ENCODE measurements at places on chromosomes 2 and 18. TPM values are rescaled to one million over a fixed set of nuclear protein-coding genes. Genes with fewer than 3 reads are reported as not detected.
A peak's percentile ranks its signal among the peaks of the same experiment; 100 is the strongest.

DNA sequence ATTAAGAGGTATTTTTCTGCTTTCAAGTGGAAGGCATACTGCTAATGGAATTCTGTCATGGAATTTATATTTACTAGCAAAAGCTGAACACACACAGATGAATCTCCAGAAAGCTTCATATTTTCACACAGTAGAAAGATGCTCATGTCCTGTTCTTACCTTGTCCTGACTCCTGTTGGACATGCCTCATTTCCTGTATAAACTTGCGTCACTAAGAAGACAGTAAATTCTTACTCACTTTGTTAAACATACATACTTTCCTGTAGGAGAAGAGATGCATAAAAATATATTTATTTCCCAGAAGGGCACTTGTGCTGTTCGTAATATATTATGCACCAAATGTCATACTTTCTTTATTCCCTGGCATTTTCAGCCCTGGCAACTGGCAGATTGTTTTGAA lies 238.3 kb upstream of the RASGRP3 start:
- DNase-seq: no peak
- H3K36me3 ChIP-seq: 0 out of 2 replicates have a peak, but pooled peaks cover 2% of the 10 kb centered on the region
- H3K4me3 ChIP-seq: no peak overlapping the region
- no peak overlapping the region for H3K27ac ChIP-seq
- H3K27me3 ChIP-seq: no peaks in the 10 kb centered on the region

DNA sequence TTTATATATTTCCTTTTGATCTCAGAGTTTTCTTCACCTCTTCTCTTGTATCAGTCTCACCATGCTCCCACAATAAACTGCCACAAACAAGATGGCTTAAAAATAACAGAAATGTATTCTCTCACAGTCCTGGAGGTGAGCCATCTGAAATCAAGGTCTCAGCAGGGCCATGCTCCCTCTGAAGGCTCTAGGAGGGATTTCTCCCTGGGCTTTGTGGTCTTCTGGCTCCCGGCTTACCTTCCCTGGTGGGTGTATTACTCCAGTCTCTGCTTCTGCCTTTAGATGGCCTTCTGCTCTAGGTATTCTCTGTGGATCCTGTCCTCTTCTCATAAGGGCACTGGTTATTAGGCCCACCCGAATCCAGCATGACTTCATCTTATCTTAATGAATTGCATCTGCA lies 994.7 kb upstream of the POU3F3 start:
- no peaks in the 10 kb centered on the region for H3K36me3 ChIP-seq
- no peak for DNase-seq
- H3K4me3 ChIP-seq: no peak overlapping the region
- H3K4me1 ChIP-seq: no peaks in the 10 kb centered on the region
- H3K27ac ChIP-seq: no peak overlapping the region

- no peaks in the 10 kb centered on the region for H3K27me3 ChIP-seq
- no peak for DNase-seq
- no peaks in the 10 kb centered on the region for H3K4me1 ChIP-seq
- no peak overlapping the region for H3K4me3 ChIP-seq
- H3K27ac ChIP-seq: no peak overlapping the region
These were observed 1.9 kb downstream of the CDH20 start for GRCh38 chr18:61334951-61335683.

DNA sequence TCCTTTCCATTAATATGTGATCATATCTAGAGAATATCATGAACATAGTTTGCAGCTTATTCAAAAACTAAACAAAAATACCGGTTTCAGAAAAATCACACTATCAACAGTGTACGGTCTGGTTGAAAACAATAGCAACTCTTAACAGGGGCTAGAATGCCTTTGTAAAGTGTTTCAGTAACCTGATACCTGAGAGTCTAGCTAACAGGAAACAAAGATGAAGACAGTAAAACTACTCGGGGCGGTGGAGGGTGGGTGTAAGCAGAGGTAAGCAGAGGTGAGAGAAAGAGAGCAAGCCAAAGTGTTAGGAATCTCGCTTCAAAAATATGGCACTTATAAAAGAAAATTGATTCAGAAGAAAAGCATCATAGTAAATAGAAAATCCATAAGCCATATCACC lies 109.0 kb upstream of the RGPD4 start:
- no peaks in the 10 kb centered on the region for H3K4me1 ChIP-seq
- no peaks in the 10 kb centered on the region for H3K27me3 ChIP-seq

RASGRP3 gene
- total RNA-seq: 2.0 TPM

DNA sequence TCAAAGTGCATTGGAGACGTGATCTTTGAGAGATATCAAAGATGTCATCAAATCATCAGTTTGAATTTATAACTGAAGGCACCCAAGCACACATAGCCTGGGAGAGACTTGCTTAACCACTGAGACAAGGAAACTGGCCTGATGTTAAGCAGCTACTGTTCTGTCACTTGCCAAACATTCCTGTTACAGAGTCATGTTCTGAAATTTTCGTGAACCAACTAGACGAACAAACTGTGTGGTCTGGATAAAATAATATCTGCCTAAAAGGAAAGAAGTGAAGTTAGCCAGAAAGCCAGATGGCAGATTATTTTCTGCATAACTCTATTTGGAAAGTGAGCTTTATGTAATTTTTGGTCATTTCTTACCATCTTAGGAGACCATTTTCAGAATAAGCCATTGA lies 51.4 kb downstream of the SPATS2L start:
- H3K4me1 ChIP-seq: peaks cover 27% of the 10 kb centered on the region
- peak overlapping the region; percentile 30 for H3K27ac ChIP-seq
- peaks cover 53% of the 10 kb centered on the region for H3K36me3 ChIP-seq
- no peaks in the 10 kb centered on the region for H3K27me3 ChIP-seq

GRCh38 chr2:216216951-216217903 lies 108.1 kb downstream of the XRCC5 start:
- no peak overlapping the region for H3K4me3 ChIP-seq
- DNase-seq: peak; percentile 20
- H3K36me3 ChIP-seq: no peaks in the 10 kb centered on the region
- 0 out of 2 replicates have a peak overlapping the region, but pooled peaks have one; percentile 9 for H3K27ac ChIP-seq
- H3K4me1 ChIP-seq: peaks cover 19% of the 10 kb centered on the region
- H3K27me3 ChIP-seq: no peaks in the 10 kb centered on the region

PDCL3 gene
- 22.4 TPM for total RNA-seq

- H3K27me3 ChIP-seq: no peaks in the 10 kb centered on the region
- peaks cover 10% of the 10 kb centered on the region for H3K4me1 ChIP-seq
- no peaks in the 10 kb centered on the region for H3K36me3 ChIP-seq
- H3K4me3 ChIP-seq: no peak overlapping the region
- DNase-seq: peak; percentile 31
These were observed 75.7 kb downstream of the BCL2L11 start for GRCh38 chr2:111196435-111196834.

GRCh38 chr18:8217051-8217564 lies 392.1 kb upstream of the RAB12 start:
- H3K27me3 ChIP-seq: no peaks in the 10 kb centered on the region
- no peak overlapping the region for H3K4me3 ChIP-seq
- no peak overlapping the region for H3K27ac ChIP-seq
- DNase-seq: no peak
- H3K4me1 ChIP-seq: no peaks in the 10 kb centered on the region

DNA sequence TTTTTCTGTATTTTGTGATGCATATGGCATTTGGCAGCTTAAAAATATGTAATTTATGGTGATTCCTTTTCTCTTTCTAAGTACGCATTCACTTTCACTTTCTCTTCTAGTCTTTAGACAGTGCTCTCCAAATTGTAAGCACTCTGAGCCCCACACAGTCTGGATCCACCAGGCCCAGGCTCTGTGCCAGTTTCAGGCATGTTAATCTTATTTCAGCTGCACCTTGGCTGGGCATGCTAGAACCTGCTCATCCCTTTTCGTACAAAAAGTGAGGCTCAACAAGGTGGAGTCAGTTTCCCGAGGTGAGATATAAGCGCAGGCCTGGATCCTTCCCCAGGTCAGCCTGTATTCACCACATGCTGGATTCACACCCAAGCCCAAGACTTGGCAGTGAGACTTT lies 203.9 kb downstream of the MTX2 start:
- no peak overlapping the region for H3K27ac ChIP-seq
- no peaks in the 10 kb centered on the region for H3K27me3 ChIP-seq
- H3K36me3 ChIP-seq: no peaks in the 10 kb centered on the region
- no peak overlapping the region for H3K4me3 ChIP-seq

All from SJCRH30 (cell line).